Caki2 (cell line): ENCODE measurements at places on chromosomes 7 and 10.

DNA sequence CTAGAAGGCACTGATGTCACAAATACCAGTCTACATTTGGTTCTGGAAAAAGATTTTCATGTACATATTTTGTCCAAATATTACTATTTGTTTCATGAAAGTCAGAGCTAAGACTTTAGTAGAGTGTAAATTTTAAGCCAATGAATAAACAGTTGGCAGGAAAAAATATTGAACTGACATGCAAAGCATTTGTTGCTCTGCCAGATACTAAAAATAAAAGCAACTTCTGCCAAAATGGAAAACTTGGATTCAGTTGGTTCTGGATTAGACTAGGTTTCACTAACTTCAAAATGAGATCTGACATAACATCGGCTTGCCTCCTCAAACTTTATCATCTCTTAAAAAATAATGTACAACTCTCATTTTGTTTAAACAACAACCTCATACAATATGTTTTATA is 34.9 kb downstream of the FAM204A start:
- DNase-seq: no peak

DNA sequence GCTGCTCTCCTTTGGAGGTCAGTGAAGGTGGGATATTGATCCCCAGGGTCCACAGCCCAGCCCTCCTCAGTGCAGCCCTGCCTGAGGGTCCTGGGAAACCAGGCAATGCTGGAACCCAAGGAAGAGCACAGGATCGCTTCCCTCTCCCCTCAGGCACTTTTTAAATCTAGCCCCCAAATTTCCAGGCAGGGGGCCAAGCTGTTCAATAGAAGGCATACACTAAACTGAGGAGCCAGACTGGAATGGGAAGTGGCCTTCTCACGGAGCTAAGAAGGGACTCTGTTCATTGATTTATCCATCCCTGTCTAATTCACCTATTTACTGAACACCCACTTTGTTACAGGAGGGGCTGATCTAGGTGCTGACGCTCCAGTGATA is 60.3 kb downstream of the GLI3 start:
- no peak for DNase-seq

- no peak for DNase-seq
Measured at GRCh38 chr7:75688200-75689136, 50.3 kb downstream of the HIP1 start.

GRCh38 chr7:110386006-110386405 is 704.9 kb upstream of the LRRN3 start:
- no peak for DNase-seq

DNA sequence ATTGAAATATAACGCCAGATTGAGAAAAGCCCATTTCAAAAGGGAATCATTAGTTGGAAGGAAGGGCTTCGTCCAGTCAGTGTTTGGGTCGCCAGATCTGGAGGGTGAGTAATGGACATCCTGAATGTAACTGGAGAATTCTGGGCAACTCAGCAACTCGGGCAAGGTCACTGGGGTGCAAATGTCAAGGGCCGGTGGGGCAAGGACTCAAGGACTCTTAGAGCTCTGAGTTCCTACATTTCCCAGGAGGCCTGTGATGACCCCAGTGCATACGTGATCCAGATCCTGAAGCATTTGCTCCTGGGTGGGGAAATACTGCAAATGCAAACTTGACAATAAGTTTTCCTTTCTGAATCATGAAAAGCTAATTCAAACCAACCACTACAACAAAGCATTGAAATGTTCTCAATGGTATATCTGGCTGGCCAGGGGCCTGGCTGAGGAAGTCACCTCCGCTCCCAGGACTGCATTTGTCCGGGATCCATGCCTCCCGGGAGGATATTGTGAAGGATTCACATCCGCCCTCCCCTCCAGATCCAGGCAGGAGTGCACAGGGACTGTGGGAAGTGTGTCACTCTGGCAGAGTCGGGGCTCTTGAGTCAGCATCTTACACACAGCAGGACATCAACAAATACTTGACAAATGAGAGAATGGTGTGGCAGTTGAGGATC is 164.0 kb downstream of the FANK1 start:
- no peak for DNase-seq

- no peak for DNase-seq
Measured at GRCh38 chr10:61894133-61894532, 7.4 kb upstream of the ARID5B start.

- no peak for DNase-seq
Measured at GRCh38 chr7:50584386-50584785, 19.2 kb upstream of the DDC start.

DNA sequence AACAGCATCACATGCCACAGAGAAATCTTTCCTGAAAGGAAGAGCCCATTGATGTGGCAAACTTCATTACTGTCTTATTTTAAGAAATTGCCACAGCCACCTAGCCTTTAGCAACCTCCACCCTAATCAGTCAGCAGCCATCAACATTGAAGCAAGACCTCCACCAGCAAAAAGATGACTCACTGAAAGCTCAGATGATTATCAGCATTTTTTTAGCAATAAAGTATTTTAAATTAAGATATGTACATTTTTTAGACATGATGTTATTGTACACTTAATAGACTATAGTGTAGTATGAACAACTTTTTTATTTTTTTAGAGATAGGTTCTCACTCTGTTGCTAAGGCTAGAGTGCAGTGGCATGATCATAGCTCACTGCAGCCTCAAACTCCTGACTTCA is 14.8 kb downstream of the STEAP1B start:
- DNase-seq: no peak

- DNase-seq: peak; percentile 67
Measured at GRCh38 chr10:92387289-92387940, 96.4 kb downstream of the MARCHF5 start.

DNA sequence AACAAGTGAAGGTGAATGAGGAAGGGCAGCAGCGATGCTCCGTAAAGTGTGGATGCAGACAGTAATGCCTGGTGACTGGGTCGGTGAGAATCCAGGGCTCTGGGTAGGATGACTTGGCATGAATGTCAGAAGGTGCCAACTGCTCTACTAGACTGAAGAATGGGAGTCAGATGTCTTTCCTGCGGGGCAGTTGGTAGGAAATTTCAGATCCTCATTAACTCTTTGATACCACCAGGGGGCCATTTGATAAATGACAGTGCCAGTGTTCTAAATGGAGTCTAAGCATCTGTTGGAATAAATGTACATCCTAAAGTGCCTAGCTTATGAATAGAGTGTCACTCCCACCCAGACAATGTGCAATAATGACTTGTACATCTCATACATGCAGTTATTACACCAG is 462.0 kb downstream of the GRM8 start:
- no peak for DNase-seq

- no peak for DNase-seq
Measured at GRCh38 chr10:72000073-72001032, 36.2 kb downstream of the CHST3 start.

DNA sequence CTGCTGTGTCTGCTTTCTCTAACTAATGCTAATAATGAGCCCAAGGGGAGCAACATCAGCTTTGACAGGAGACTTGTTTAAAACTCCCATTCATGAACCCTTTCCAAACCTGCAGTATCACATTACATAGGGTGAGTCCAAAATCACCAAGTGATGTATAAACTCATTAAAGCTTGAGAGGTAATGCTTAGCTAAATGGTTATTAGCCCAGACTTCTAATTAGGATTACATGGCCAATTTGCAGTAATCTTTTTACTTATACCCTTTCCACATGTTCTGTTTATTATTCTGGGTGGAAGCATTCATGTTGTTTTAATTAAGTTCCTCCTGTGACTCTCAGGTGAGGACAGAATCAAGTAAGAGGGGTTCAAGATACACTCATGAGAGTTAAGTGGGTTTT is 17.5 kb downstream of the ZNF138 start:
- no peak for DNase-seq

- DNase-seq: no peak
Measured at GRCh38 chr7:30406664-30407425, 71.7 kb downstream of the NOD1 start.

- DNase-seq: no peak
Measured at GRCh38 chr10:132715776-132716680, 69.9 kb downstream of the NKX6-2 start.
